Hematopoietic multipotent progenitor cell treated with erythropoietin and hydrocortisone succinate and interleukin-3 and kit ligand, for 15 days (in vitro differentiated cells): ENCODE measurements at places on chromosomes 1 and 21.

DNA sequence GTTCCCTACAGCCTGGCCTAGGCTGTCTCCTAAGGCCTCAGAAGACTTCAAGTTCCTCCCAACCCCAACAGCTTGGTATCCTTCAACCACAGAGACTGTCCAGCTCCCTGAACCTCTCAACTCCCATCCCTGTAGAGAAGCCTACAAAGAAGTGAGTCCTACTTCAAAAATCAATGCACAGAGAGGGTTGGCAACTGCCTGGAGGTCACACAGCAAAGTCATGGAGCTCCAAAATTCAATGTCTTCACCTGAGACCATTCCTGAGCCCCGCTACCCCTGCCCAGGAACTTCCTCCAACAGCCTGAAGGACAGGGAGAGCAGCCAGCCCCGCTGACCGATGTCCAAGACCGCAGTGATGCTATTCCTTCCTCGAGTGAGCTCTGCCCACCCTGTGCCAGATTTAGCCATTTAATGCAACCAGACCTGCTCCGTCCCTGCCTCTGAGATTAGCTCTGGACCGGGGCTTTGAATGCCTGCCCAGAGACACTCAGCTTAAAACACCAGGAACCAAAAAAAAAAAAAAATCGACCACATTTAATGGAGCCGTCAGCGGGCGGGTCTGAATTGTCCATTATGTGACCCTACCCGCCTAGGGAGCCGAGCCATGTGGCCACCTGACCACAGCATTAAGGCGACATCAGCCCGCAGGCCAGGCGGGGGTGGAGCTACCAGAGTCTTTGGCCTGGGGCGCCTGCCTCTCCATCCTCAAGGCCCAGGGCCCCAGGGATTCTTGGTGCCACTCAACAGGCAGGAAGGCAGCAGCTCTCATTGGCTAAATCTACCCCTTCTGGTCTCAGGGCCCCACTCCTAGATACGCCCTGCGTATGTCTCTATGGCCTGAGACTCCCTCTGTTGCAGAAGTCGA, 148.6 kb downstream of the SYF2 start:
- no peak for DNase-seq

- DNase-seq, result no peak
Observed at GRCh38 chr21:46057111-46057709, 40.7 kb upstream of the COL6A2 start.

DNA sequence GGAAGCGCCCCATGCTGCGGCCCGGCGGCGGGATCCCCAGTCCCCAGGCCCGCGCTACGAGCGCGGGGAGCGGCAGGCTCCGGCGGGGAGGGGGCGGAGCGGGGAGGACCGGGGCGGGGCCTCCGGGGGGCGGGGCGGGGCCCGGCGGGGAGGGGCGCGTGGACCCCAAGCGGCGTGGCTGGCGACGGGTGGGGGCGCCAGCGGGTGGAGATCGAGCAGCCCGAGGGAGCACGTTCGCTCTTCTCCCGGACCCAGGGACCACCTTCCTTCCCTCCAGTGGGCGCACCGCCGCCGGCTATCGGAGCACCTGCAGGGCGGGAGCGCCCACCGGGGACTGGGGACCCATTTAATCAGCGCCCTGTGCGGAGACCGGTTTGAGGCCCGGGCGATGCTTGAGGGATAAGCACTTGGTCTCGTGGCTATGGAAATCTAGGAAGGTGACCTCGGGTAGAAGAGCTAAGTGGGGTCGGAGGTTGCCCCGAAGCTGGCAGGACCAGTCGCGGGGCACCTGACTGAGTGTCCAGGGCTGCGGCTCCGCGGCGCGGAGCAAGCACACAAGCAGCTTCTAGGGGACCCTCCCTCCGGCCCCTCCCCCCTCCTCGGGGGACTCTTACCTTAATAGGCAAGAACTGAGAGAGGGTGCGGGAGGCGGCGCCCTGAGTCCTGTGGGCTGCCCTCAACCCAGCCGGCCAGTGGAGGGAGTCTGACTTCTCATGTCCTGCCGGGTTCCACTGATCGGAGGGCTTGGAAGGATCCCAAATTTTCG, at the start of gene TSPAN2:
TSS of gene TSPAN2 (minus strand) at position 84 of the 766 bp plus-strand sequence. CDS start at position 13, 71 bp downstream.
- DNase-seq, result no peak

GRCh38 chr21:36147911-36148310, 8.7 kb upstream of the DOP1B start:
- no peak for DNase-seq

GRCh38 chr1:16972189-16972895, 8.1 kb downstream of the MFAP2 start:
- DNase-seq, result no peak

DNA sequence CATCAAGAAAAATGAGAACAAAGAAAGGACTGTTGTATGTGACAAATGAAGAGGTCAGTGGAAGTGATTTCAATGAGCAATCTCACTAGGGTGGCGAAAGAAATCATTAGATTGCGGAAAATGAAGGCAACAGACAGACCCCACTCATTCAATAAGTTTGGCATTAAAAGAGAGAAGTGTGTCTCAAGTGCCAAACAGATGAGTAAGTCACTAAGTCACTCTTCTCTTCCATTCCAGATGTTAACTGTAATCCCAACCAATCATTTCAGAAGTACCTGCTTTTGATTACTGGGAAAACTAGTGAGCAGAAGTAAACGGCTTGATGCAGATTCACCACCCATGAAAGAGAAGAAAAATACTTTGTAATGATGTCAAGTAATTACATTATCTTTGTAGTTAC, 144.3 kb upstream of the PRMT6 start:
- DNase-seq, result no peak

GRCh38 chr1:10622910-10623685, 148.3 kb downstream of the PEX14 start:
- no peak for DNase-seq

GRCh38 chr1:243850202-243850451, at the start of gene AKT3:
Gene AKT3 (minus strand): TSS chr1:243850243. CDS start chr1:243843170, 7,073 bp downstream.
- peak; percentile 40 for DNase-seq

DNA sequence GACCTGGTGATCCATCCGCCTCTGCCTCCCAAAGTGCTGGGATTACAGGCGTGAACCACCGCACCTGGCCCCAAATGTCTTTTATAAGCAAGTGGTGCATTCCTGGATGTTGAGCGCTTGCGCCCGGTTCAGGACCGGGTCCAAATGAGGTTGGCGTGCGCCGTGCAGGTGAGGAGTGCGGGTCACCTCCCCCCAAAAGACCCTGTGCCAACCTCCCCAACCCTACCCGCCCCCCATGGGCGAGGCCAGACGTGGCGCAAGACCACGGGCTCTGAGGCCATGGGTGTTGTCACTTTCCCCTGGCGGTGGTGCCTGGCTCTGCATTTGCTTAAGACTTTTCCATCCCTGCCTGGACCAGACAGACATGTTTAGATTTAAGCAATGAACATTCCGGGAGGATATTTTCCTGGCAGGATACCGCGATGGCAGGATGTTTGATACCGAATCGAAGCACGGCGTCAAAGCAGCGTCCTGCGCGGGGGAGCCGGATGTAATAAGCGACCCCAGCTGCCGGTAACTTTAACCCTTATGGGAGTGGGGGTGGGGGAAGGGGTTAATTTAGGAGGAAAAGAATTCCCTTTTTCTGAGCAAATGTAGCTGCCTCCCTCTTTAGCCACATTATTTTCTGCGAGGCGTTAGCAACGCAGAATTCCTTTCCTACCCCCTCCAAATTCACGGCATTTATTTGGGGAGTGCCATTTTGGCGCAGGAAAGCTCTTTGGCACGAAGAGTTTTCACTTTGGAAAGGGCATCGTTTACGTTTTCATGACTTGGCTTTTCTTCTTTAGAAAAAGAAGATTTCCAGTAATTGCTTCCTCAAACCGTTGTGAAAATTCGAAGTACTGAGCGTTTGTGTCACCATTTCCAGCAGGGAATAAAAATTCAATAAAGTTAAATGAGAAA, 27.8 kb upstream of the RNF187 start:
- peak; percentile 78 for DNase-seq

DNA sequence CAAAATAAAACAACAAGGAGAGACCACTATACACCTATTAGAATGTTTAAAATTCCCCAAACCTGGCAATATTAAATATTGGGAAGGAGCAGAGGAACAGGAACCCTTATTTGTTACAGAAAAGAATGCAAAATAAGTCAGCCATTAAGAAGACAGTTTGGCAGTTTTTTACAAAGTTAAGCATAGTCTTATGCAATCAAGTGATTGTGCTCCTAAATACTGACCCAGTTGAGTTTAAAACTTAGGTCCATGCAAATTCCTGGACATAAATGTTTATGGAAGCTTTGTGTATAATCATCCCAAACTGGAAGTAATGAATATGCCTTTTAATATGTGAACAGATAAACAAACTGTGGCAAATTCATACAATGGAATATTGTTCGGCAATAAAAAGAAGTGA, 72.9 kb upstream of the RGS4 start:
- no peak for DNase-seq

GRCh38 chr1:246573491-246573890, 7.2 kb downstream of the CNST start:
- no peak for DNase-seq

DNA sequence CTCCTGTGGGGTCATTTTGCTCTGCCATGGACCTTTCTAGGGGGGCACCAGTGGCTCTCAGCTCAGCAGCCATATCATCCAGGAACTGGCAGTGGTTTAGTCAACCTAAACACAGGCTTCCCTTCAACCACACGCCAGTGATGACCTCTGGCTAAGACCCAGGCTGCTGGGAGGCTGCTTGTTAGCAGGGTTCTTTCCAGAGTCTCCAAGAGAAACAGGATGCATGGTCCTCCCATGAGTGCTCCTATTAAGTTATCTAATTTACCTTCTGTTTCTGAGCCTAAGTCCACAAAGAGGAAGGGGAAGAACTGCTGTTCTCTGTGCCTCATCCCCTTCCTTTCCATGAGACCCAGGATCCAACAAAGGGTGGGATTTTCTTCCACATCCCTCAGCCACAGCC, 137.3 kb upstream of the PLXNA2 start:
- no peak for DNase-seq

DNA sequence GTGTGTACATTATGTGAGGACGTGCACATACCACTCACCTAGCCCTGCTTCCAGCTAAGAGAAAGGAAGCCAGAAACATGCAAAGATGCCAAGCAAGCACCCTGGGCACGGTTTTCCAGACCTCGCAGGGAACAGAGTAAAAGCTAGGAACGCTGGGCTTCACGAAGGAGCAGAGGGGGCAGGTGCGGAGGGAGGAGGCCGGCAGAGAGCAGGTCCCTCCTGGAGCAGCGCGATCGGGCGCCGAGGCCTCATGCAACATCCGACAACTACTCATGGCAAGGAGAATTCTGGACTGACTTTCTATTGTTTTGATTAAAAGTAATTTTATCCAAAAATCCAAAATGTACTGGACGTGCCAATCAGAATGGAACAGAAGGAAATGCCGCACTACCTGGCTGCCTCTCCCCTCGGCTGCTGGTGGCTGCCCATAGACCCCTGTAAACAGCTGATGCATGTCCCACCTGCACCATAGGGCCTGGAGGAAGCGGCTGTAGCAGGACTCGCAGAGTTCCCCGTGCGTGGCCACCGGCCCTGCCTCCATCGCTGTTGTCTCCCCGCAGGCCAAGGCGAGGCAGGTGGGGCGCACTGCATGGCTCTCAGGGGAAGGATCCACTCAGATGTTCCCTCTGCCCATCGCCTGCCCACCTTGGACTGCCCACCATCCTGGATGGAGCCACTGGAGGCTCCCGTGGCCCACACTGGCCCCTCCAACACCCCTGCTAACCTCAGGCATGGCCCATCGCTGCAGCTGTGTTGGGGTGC, 93.5 kb downstream of the WDR4 start:
- no peak for DNase-seq

DNA sequence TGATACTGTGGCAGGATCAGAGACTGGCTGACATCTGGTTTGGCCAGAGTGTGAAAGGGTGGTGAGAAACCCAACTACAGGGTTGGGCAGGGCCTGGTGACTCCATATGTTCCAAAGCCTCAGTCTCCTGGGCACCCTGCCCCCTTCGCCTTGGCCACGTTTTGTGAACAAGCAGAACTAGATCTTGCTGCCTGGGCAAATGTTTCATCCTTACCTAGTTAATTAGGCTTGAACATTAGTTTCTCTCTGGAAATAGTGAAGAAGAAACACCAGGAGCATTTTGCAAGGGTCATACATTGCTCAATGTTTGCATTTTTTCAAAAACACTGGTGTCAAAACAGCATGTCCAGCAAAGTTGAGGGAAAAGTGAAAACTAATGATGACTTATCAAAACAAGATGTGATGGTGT, 60.5 kb downstream of the MAP3K7CL start:
- no peak for DNase-seq

GRCh38 chr1:116178837-116179236, 67.6 kb downstream of the MAB21L3 start:
- no peak for DNase-seq

- no peak for DNase-seq
Observed at GRCh38 chr1:190377294-190377693, 100.4 kb downstream of the BRINP3 start.

DNA sequence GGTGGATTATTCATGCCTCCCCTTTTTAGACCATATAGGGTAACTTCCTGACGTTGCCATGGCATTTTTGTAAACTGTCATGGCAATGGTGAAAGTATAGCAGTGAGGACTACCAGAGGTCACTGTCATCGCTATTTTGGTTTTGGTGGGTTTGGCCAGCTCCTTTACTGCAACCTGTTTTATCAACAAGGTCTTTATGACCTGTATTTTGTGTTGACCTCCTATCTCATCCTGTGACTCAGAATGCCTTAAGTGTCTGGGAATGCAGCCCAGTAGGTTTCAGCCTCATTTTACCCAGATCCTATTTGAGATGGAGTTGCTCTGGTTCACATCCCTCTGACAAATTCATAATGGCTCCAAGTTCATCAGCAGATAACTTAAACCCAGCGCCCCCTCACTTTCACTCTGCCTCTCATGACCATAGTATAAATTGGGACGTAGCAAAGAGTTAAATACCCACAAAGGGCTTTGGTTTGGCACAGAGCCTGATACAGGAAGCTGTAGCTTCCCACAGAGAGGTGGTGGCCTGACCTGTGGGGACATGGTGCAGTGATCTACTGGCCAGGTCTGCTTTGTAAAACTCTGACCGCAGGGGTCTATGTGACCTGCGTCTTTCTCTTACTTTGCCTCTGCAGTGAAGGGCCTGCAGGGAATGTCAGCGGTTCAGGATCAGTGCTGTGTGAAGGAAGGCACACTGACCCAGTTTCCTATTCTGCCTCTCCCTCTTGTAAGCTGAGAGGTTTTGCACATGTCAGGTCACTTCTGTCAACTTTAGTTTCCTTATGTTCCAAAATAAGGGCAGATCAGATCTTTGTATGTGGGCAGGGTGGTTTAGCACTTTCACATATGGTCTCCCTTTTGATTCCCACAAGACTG, 78.1 kb upstream of the ZNF644 start:
- no peak for DNase-seq

GRCh38 chr1:17121881-17122280, 2.6 kb upstream of the PADI2 start:
- no peak for DNase-seq

DNA sequence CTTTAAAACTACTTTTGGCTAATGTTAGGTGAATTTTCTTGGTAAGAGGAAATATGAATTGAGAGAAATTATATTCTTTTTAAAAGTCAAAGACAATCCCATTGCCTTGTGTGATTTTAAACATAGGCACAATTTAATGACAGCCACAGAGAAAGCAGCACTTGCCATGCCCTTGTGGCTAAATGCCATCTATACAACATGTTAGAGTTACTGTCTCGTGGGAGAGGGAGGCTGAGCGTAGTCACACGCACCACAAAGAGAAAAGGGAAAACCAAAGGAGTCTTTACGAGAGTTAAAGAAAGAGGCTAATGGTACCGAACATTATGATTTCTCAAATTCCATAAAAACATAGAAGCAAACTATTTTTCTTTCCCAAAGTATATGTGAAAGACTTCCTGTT, 537.9 kb downstream of the PTPRC start:
- DNase-seq, result no peak
